ENCODE measurements at places on chromosomes 4 and X. TPM values are rescaled to one million over a fixed set of nuclear protein-coding genes. Genes with fewer than 3 reads are reported as not detected.

Gene CAPN6
- total RNA-seq = not detected

GRCh38 chr4:126958482-126958881 is 674.3 kb upstream of the INTU start:
- DNase-seq = no peak
- H3K27me3 ChIP-seq = no peaks in the 10 kb centered on the region
- H3K27ac ChIP-seq = no peak overlapping the region
- no peak overlapping the region for H3K4me3 ChIP-seq

GRCh38 chrX:67100031-67100884 is 443.6 kb upstream of the AR start:
- no peaks in the 10 kb centered on the region for H3K36me3 ChIP-seq
- no peaks in the 10 kb centered on the region for H3K4me1 ChIP-seq
- no peak for DNase-seq

Gene C4orf51
- not detected for total RNA-seq

- H3K27ac ChIP-seq = no peak overlapping the region
- no peaks in the 10 kb centered on the region for H3K27me3 ChIP-seq
- H3K4me3 ChIP-seq = no peak overlapping the region
- H3K36me3 ChIP-seq = no peaks in the 10 kb centered on the region
These were observed 19.1 kb downstream of the BCOR start for GRCh38 chrX:40078489-40079227.

Gene SLC10A3
- total RNA-seq = 23.7 TPM

Gene AMMECR1
- total RNA-seq = 16.4 TPM

Gene SLC4A4
- total RNA-seq = 1.3 TPM

DNA sequence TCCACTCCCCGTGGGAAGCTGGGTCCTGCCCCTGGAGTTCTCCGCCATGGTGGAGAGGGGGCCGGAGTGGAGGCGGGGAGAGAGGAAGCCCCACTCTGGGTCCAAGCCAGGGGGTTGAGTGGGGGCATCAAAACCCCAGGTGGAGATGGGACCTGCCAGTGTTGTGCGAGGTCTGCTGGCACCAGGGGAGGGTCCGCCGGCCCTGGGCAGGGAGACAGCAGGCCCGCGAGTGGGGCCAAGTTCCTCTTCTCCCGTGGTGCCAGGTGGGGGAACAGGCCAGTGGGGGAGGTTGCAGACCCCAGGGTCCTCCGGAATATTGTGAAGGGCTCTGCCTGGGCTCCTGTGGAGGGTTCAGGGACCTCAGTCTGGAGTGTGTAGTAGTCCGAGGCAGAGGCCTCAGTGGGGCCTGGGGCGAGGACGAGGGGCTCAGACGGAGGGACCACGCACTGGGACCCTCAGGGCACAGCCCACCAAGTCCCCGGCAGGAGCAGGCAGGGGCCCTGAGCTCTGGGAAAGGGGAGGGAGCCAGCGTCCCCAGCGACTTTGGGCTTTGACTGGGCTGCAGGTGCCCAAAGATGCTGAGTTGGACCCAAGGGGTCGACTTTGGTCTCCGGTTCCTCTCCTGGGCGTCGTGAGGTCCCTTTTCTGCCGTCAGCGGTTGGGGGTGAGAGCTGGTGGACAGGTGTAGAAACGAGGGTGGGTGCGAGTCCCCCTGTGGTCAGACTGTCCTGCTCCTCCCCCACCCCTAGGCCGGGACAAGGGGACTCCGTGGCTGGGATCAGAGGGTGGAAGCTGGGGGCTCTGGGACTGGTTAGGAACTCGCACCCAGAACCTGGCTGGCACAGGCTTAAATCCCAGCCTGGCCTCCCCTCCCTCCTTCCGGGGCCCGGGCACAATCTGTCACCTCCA is 43.8 kb upstream of the NKX1-1 start:
- no peaks in the 10 kb centered on the region for H3K27me3 ChIP-seq
- no peak overlapping the region for H3K27ac ChIP-seq
- no peak for DNase-seq
- H3K36me3 ChIP-seq = no peaks in the 10 kb centered on the region
- no peaks in the 10 kb centered on the region for H3K4me1 ChIP-seq

Gene INPP4B
- 79.8 TPM for total RNA-seq

DNA sequence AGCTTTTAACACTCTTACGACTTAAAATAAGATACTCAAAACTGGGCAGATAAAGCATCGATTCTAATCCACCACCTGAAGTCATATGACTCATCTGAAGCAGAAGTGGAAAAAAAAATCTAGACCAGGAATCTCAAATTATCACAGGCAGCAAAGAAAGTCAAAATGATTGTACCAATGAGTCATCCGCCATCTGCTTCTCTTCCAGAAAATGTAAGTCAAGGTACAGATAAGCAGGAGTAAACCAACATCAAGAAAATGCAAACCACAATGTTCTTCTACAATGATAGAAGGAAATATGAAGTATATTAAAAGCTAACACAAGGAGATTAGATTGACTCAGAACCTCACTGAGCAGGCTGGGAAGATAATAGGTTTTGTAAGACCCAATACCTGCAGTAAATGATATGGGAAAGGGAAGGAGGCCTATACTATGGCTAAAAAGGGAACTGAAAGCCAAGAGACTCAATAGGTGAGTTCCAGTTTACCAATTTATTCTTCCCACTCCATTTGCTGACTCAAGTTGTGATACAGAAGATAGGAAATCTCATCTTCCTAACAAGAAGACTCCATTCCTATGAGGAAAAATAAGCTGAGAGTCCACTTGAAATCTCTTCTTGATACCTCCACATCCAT is 88.4 kb upstream of the TET2 start:
- H3K27me3 ChIP-seq = no peaks in the 10 kb centered on the region
- H3K27ac ChIP-seq = no peak overlapping the region
- H3K4me1 ChIP-seq = peaks cover 18% of the 10 kb centered on the region
- H3K4me3 ChIP-seq = no peak overlapping the region
- H3K36me3 ChIP-seq = no peaks in the 10 kb centered on the region

DNA sequence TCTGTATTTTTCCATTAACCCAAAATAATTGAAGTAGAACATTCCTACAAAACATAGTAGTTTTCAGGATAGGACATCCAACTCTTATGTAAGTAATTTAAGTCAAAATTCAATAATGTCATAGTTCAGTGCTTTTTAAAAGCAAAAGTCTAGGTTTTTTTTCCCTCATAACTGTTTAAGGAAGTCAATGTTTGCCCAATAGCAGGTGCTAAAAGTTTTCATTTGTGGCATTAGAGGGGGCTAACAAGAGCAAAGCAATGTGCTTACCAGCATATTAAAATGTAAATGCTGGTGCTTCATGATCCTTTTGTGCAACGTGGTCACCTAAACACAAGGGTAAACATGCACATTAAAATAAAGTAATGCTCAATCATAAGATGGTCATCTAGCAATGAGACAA is 155.2 kb upstream of the PPP1R2C start:
- no peaks in the 10 kb centered on the region for H3K27me3 ChIP-seq
- no peaks in the 10 kb centered on the region for H3K36me3 ChIP-seq
- no peak overlapping the region for H3K27ac ChIP-seq
- H3K4me1 ChIP-seq = peaks cover 23% of the 10 kb centered on the region
- H3K4me3 ChIP-seq = no peak overlapping the region

DNA sequence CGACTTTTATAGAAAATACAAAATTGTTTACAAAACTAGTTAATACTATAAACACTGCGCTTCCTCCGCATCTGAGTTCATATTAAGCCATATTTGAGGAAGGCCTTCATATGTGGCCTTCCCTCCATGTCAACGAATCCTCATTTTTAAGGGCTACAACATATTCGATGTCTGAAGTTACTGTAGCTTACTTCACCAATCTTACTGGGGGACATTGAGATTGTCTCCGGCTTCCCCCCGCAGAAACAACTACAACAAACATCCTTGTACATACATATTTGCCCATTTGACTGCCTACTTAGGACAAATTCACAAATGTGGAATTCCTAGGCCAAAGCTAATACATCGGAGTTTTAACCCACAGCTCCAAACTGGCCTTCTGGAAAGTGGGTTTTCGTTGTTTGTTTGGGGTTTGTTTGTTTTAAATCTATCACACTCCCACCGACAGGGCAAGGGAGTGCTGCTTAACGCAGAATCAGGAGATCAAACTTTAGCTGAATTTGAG is 581 bp upstream of the FAM114A1 start:
- no peaks in the 10 kb centered on the region for H3K36me3 ChIP-seq
- H3K27me3 ChIP-seq = no peaks in the 10 kb centered on the region
- H3K4me3 ChIP-seq = peak overlapping the region; percentile 33

DNA sequence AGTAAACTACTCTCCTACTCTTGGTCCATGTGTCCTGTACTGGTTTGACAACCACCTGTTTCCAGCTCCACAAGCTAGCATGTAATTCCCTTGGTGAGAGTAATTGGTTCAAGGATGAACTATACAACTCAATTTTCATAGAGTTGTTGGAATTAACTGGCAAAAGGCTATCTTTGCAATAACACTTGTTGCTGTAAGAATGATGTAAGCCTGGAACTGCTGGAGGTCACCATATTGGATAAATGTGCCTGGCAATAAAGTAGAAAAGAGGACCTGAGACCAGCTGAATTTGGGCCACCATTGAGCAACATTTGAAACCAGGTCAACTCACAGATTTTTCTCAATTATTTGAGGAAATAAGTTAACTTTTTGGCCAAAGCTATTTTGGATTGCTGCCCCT is 175.5 kb downstream of the CAMK2D start:
- H3K4me1 ChIP-seq = no peaks in the 10 kb centered on the region
- H3K4me3 ChIP-seq = no peak overlapping the region
- H3K27ac ChIP-seq = no peak overlapping the region
- no peaks in the 10 kb centered on the region for H3K36me3 ChIP-seq
- H3K27me3 ChIP-seq = no peaks in the 10 kb centered on the region
- DNase-seq = no peak

DNA sequence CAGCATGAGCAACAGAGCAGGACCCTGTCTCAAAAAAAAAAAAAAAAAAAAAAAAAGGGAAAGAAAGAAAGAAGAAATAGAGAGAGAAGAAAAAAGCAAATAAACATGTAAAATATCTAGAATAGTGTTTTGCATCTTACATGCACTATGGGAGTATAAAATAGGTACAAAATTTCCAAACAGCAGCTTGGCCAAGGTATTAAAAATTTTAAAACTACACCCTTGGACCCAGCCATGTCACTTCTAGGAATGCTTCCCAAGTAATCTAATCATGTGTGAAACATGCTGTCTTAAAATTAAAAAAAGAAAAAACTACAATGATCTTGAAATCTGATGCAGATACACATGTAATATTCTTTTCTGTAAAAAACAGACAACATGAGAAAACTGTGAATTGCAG is 21.6 kb downstream of the IRF2 start:
- DNase-seq = no peak
- no peak overlapping the region for H3K27ac ChIP-seq
- H3K27me3 ChIP-seq = no peaks in the 10 kb centered on the region
- no peak overlapping the region for H3K4me3 ChIP-seq

Gene NRK
- not detected for total RNA-seq

DNA sequence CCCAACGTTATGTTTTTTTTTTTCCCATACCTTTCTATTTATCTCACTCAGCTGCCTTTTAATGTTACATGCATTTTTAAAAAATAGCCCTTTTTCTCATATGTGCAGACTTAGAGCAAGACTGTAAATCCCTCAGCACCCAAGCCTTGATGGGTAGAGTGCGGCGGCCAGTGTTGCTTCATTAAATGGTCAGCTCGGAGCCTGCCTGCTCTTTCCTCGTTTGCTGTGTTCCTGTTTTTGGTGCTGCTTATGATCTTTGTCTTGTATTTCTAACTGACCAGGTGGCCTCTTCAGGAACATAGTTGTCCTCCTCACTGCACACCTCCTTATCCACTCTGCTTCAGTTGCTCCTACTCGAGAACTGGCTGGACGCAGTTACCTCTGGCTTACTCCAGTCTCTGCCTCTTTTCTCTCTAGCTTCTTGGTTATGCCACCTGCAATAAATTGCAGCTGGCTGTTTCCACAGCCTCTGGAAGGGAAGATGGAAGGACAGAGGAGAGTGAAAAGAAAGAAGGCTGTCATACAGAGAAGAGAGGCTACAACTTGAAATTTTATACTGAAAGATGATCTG is 10.7 kb downstream of the RBPJ start:
- H3K36me3 ChIP-seq = no peaks in the 10 kb centered on the region
- DNase-seq = no peak
- no peak overlapping the region for H3K4me3 ChIP-seq
- peaks cover 27% of the 10 kb centered on the region for H3K4me1 ChIP-seq
- no peak overlapping the region for H3K27ac ChIP-seq

DNA sequence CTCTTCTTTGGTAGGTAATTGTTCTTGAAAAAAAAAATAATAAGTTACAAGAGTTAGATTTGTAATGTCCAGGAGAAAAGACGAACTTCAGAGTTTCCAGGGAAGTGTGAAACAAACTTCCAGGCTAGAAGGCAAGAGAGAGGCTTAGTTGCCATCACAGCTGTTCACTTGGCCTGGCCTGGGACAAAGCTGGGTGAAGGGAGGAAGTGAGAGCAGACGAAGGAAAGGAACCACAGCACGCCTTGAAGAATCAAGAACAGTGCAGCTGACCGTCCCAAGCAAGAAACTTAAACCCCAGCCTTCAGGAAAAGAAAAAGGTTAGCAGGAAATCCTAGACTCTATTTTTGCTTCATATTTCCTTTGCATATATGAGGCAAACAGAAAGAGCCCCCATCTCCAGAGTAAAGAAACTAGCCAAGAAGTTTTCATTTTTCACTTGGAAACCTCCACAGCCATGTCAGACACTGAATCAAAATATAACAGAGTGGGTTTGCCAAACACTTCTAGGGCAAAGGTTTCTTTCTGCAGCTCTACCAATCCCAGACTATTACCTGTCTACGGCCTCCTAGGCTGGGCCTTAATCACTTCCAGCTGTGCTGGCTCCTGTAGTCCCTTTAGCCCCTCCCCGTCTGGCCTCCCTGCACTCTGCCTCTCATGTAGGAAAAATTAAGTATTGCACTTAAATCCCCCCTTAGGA is 209.6 kb downstream of the SPATA18 start:
- no peak overlapping the region for H3K27ac ChIP-seq
- H3K27me3 ChIP-seq = no peaks in the 10 kb centered on the region
- no peak overlapping the region for H3K4me3 ChIP-seq
- no peaks in the 10 kb centered on the region for H3K36me3 ChIP-seq
- H3K4me1 ChIP-seq = no peaks in the 10 kb centered on the region

- H3K4me1 ChIP-seq = no peaks in the 10 kb centered on the region
- no peak overlapping the region for H3K4me3 ChIP-seq
- H3K27ac ChIP-seq = no peak overlapping the region
- DNase-seq = no peak
These were observed 146.8 kb upstream of the PJA1 start for GRCh38 chrX:69311936-69312670.

Gene BANK1
- not detected for total RNA-seq

DNA sequence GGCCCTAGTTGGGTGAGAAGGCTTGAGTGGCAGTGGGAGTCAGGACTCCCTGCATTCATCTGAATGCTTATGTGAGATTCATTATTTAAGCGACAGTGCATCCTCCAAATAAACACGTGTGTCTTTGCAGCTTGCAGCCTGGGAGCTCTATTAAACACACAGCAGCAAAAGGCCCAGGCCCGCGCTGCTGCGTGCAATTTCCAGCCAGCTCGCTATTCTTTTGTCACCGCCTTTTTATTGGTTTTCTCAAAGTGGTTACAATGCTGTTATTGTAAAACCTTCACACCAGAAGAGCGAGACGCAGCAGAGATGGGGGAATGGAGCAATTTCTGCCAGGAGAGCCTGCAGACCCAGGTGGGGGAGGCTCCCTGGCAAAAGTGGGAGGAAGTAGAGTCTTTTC is 252.5 kb downstream of the BCOR start:
- H3K36me3 ChIP-seq = no peaks in the 10 kb centered on the region
- H3K4me3 ChIP-seq = no peak overlapping the region
- DNase-seq = no peak
- no peak overlapping the region for H3K27ac ChIP-seq
- no peaks in the 10 kb centered on the region for H3K27me3 ChIP-seq

Gene UGT2B15
- not detected for total RNA-seq
